ENCODE measurements at places on chromosomes 7 and 10. TPM values are rescaled to one million over a fixed set of nuclear protein-coding genes. Genes with fewer than 3 reads are reported as not detected.
A peak's percentile ranks its signal among the peaks of the same experiment; 100 is the strongest.

- DNase-seq = no peak
These were observed 24.4 kb upstream of the CHST15 start for GRCh38 chr10:124117833-124118232.

DNA sequence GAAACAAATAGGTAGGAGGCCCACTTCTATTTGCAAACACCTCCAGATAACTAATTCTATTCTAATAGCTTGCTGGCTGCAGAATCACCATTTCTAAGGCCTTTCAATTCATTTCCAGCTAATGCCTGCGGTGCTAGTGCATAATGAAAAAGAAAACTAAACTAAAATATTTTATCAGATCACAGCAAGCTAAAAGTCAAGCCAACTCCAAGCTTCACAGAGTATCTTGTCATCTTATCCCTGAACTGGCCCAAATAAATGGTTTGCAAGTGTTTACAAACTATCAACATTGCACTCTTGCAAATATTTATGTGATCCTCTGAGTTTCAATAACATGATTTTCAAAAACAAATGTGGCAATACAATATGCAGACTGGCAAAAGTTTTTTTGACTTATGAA lies 166.0 kb downstream of the IPMK start:
- DNase-seq = no peak

Gene AKR1D1
- not detected for total RNA-seq

Gene GIMAP5
- total RNA-seq = not detected

Gene DGKI
- 1.5 TPM for total RNA-seq

DNA sequence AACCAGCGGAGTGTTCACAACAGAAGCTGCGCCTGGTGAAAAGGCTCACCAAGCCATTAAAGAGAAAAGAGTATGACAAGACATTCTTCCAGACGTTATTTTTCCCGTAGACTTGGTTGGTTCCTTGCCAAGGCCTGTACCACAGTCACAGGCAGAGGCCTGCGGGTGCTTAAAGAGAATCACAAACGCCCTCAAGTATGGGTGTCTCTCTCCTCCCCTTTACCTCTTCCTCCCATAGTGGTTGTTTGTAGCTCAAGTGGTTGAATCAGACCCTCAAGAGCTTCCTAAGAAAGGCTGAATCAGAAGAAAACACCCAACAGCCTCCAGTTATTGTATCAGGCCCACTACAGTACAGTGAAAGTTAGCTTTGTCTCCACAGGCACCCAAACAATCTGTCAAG lies 169.0 kb downstream of the CREB5 start:
- DNase-seq = no peak

DNA sequence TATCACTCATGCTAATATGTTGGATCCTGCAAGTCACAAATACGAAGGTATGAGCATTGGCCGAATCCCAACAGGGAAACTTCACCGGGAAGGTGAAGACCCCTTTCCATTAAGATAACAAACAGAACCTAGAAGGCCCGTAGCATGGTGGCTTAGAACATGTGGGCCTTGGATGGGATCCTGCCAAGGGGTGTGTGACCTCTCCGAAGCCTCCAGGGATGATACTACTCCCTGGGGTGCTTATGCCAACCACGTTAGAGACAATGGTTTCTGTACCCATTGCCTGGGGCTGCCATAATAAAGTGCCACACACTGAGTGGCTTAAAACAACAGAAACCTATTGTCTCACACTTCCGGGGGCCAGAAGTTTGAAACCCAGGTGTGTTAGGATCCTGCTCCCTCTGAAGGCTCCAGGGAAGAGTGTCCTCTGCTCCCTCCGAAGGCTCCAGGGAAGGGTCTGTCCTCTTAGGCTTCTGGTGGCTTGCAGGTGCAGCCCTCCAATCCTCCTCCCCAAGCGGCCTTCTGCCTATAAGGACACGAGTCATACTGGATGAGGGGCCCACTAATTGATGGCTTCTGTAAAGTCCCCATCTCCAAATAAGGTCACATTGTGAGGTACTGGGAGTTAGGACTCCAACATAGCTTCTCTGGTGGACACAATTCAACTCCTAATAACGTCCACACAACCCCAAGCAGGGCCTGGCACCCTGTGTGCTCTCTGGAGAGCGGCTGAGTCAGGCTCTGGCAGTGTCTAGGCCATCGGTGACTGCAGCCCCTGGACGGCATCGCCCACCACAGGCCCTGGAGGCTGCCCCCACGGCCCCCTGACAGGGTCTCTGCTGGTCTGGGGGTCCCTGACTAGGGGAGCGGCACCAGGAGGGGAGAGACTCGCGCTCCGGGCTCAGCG lies 992 bp upstream of the MGMT start:
- no peak for DNase-seq

DNA sequence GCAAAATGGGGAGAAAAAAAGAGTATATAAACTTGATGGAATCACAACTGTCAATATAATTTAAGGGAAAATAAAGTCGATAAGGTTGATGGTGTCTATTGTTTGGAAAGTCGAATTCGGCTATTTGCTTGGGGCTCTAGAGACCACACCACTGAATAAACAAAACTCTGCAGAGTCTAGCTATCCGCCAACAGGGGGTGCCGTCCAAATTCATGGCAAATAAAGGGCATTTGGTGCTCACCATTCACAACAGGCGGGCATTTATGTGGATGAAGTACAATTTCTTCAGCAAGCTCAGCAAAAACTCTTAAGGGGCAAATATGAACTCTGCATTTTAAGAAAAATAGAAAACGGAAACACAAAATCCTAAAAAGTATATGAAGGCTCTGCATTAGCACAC lies 23.3 kb downstream of the CD36 start:
- no peak for DNase-seq

- no peak for DNase-seq
These were observed 136.1 kb upstream of the PCBD1 start for GRCh38 chr10:71024490-71024889.

GRCh38 chr7:2645274-2645868 lies 13.6 kb downstream of the TTYH3 start:
- no peak for DNase-seq

GRCh38 chr10:19788075-19788686 lies 28.1 kb upstream of the PLXDC2 start:
- DNase-seq = peak; percentile 25

- no peak for DNase-seq
These were observed 4.3 kb upstream of the PARP12 start for GRCh38 chr7:140067052-140067451.

GRCh38 chr10:131129544-131129943 lies 182.0 kb downstream of the TCERG1L start:
- DNase-seq = no peak

Gene WEE2
- not detected for total RNA-seq

Measured in HFFc6 (cell line).